ENCODE measurements at places on chromosomes 13 and 19. TPM values are rescaled to one million over a fixed set of nuclear protein-coding genes. Genes with fewer than 3 reads are reported as not detected.

- DNase-seq: no peak
Observed at GRCh38 chr13:21015284-21015683, 46.1 kb downstream of the LATS2 start.

DNA sequence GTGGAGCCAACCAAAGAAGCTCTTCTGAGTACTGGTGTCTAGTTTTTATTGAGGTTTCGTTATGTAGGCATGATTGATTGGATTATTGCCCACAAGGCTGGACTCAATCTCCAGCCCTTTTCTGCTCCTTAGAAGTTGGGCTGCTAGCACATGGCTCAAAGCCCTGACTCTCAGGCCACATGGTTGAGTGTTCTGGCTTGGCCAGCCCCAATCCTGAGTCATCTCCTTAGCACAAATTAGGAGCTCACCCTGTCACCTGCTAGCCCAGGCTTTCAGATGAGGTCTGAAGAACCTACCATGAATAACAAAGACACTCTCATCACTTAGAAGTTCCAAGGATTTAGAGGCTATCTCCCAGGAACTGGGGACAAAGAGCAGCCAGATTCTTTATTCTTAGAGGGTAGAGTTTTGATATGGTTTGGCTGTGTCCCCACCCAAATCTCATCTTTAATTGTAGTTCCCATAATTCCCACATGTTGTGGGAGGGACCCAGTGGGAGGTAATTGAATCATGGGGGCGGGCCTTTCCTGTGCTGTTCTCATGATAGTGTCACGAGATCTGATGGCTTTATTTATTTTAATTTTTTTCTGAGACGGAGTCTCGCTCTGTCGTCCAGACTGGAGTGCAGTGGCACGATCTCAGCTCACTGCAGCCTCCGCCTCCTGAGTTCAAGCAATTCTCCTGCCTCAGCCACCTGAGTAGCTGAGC lies 11.3 kb downstream of the DPY19L3 start:
- no peak for DNase-seq

The KIR3DL1 gene
- not detected for total RNA-seq

GRCh38 chr13:59064042-59064441 lies 1099.7 kb downstream of the DIAPH3 start:
- DNase-seq: no peak

- DNase-seq: no peak
Observed at GRCh38 chr13:85819513-85819912, 20.3 kb upstream of the SLITRK6 start.

The UQCRFS1 gene
- total RNA-seq: 39.1 TPM

The ZNF563 gene
- 6.7 TPM for total RNA-seq

DNA sequence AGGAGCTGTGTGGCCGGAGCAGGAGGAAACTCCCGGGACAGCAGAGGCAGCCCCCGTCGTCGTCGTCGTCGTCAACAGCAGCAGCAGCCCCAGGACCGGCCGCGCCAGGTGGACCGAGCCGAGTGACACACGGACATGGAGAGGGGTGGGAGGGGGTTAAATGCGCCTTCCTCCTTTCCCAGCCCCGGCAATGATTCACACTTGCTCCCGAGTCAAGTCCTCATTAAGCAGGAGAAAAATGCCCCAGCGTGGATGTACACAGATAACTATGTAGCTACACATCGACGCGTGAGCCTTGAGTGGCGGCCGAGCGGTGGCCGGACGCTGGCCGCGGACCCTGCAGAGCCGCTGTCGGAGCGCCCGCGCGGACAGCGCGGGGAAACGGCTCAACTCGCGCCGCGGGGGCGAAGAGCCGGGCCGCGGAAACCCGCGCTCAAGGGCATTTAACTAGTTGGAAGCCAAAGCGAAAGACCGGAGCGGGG lies 645 bp downstream of the UBL3 start:
- peak; percentile 58 for DNase-seq

The CEACAM3 gene
- total RNA-seq: not detected

The CEACAM19 gene
- total RNA-seq: 0.56 TPM

DNA sequence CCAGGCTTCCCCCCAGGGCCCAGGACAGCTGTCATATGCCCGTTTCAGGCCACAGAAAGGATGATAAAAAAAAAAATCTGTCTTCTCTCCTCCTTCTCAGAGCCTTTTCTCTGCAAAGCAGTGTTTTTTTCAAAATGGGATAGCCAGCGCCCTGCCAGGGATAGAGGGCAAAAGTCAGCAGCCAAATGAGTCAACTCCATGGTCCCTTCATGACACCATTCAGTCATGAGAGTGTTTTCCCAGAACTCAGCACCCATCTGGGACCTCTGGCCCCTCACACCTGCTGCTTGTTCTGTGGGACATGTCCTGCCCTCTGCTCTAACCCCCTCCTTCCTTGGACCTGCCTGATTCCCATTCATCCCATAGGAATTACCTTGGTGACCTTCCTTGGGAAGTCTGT lies 95.0 kb downstream of the CYSLTR2 start:
- no peak for DNase-seq

DNA sequence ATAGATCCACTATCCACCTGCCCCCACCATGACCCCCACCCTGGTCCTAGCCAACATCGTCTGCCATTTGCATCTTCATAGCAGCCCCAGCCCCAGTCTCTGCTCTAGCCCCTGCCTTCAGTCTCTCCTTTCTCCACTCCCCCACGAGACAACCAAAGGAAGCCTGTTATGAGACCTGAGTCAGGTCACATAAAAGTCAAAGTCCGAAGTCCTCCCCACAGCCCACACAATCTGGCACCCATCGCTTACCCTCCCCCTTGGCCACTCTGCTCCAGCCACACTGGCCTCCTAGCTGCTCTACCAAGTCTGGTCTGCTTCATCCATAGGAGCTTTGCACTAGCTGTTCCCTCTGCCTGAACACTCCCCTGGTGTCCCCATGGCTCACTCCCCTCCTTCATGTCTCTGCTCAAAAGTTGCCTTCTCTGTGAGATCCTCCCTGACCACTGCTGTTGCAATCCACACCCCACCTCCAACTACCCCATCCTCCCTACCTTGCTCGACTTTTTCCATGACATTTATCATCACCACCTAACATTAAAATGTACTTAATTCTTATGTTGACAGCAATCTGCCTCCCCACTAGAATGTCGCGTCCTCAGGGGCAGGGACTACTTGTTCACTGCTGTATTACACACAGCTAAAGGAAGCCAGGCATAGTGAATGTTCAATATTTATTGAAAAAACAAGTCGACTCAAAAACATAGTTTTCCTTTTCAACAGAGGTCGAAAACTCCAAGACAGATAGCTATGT lies 1.2 kb upstream of the PLEKHG2 start:
- DNase-seq: peak; percentile 41

- no peak for DNase-seq
Observed at GRCh38 chr13:79662882-79663281, 181.9 kb downstream of the NDFIP2 start.

- DNase-seq: peak; percentile 92
Observed at GRCh38 chr19:54162241-54162805, 2.8 kb upstream of the LENG1 start.

- peak; percentile 53 for DNase-seq
Observed at GRCh38 chr19:55440411-55441105, 2.5 kb downstream of the SHISA7 start.

- DNase-seq: no peak
Observed at GRCh38 chr13:46142776-46143175, 37.9 kb upstream of the CPB2 start.

DNA sequence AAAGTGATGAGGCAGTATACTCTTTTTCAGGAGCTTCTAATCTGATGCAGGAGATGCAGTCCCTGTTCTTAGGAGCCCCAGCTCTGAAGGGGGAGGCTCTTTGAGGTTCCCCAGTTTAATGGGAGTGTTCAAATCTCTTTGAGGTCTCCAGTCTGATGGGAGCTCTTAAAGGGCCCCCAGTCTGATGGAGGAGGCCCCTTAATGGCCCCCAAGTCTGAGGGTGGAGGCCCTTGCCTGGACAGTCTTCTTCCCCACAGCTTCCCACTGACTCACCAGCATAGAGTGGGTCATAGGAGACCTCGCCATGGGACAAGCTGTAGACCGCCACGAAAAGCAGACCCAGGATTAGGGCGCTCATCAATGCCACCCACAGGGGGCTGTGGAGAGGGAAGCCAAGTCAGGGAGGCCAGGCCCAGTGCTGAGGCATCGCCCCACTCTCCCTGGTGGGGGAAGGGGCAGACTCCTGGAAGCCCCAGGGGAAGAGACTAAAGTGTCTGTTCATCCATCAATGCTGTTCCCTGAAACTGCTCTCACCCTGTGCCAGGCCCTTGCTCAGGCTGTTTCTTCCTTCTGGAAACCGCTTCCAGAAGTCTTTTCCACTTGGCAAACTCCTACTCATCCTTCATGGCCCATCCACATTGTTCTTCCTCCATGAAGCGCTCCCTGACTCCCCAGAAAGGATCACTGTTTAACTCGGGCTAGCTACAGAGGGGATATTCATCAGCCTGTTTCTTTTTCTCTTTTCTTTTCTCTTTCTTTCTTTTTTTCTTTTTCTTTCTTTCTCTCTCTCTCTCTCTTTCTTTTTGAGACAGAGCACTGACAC lies 2.1 kb downstream of the TM6SF2 start:
- no peak for DNase-seq

The MBD3L2B gene
- total RNA-seq: not detected

DNA sequence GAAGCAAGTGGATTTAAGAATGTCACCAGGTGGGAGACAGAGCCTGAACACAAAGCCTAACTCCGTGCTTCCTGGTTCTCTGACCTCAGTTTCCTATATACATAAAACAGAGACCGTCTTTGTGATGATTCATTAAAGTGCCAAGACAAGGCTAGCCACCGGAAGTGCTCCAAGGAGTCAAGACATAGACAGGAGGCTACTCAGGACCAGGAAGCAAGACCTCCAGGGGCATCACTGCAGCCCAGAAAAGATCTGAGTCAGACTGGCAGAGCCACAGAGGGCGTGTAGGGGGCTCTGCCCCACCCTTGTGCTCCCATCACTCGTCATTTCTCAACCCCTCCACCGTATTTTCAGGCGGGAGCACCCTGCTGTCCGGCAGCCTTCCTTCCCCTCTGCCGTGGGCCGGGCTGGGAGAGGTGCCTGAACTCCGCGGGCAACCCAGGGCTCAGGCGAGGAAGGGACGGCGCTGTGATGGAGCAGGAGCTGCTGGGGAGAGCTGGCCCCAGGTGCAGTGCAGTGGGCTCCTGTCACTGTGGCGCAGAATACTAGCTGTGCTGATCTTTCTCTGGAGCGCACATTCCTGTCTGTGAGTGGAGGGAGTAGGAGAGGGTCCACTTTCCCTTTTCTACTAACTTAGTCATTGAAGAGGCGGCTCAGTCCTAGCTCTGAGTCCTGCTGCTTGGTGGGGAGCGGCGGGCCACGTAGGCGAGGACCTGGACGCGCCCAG lies 134.7 kb upstream of the GPR12 start:
- no peak for DNase-seq

DNA sequence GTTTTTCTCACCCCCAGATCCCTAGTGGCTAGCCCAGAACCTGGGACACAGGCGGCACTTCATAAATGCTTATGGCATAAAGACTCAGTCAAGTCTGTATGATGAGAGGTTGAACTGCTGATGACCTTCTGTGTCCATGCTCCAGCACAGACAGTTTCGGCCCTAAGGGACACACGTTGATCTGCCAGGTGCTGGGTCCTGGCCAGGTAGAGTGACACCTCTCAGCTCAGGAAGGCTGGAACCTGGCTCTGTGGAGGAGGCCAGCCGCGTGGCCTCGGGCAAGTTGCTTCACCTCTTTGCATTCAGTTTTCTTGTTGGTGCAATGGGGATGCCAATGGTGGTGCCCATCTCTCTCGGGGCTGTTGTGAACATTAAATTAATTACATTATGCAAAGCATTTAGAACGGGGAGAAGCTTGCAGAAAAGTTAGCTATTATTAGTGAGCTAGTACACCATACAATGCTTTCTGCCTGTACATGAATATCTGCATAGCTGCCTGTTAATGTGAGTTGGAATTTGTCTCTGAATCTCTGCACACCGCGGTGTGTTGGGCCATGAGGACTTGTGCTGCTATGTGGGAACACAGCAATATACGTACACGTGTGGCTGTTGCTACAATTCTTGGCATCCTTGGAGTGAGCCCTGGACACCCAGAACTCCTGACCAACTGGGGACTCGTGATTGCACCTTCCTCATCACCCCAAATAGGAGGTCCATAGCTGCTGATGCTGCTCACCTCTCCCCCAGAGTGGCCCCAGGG lies 8.4 kb downstream of the GADD45B start:
- no peak for DNase-seq

The FFAR2 gene
- total RNA-seq: not detected

The SCN1B gene
- 1.3 TPM for total RNA-seq

DNA sequence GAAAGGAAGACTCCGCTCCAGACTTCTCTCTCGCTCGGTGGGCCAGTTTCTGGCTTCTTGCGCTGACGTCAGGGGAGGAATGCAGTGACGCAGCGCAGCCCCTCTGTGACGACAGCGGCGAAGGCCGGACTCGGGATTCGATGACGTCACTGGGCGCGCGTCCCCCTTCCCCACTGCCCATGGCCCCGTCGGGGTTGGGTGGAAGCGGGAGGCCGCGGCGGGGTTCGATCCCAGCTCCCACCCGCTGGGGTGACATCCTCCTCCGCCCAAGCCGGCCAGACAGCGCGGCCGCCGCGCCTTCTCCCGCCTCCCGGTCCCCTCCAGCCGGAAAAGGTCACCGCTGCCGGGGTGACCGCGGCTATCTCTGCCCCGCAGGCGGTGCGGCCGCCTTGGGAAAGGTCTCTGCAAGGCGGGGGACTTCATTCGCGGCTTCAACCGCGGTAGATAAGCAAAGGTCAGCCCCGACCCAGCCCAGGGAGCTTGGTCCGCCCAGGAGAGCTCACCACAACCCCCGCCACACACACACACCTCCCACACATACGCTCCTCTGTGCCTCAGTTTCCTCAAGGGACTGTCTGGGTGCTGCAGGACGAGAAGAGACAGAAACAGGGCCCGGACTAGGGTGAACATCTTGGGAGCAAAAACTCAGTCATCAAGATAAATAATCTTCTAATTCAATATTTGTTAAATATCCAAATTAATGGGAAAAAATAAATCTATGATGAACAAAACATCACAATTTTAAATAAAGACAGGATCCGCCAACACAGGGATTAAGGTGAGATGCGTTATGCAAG lies 844 bp upstream of the RFX1 start:
- no peak for DNase-seq

The MAST3 gene
- total RNA-seq: 17.4 TPM

- DNase-seq: no peak
Observed at GRCh38 chr13:92602560-92602959, 624.0 kb upstream of the GPC6 start.

The NXNL1 gene
- not detected for total RNA-seq

DNA sequence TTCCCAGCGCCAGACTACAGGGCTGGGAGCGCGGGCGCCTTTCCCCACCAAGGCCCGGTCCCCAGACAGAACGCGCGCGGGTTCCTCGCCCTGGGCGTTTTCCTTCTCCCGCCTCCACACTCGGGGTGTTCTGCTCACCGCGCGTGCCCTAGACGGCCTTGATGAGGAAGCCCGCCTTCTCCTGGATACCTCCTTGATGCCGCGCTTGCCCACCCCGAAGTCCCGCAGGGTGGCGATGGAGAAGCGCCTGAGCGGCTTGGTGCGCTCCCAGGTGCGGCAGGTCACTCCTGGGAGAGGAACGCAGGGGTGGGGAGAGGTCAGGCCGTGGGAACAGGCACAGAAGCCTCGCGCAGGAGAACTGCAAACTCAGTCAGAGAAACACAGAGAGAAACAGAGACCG lies 34.8 kb downstream of the CYP2B6 start:
- DNase-seq: no peak

The CGB1 gene
- not detected for total RNA-seq

Measured in activated CD4-positive, alpha-beta T cell treated with anti-CD3 and anti-CD28 coated beads for 36 hours (primary cell).